Stimulated activated CD8-positive, alpha-beta memory T cell treated with anti-CD3 and anti-CD28 coated beads, Interleukin-15, amount 100 ng/mL, for 24 hours (primary cell): ENCODE measurements at places on chromosomes 7 and 10.

GRCh38 chr10:3886641-3887251, 101.7 kb upstream of the KLF6 start:
- DNase-seq: no peak

- no peak for DNase-seq
Observed at GRCh38 chr7:134692344-134692705, 45.7 kb downstream of the BPGM start.

GRCh38 chr10:70589762-70590654, 12.5 kb downstream of the PRF1 start:
- no peak for DNase-seq

- DNase-seq: no peak
Observed at GRCh38 chr7:26782501-26782900, 81.9 kb downstream of the SKAP2 start.
